Smooth muscle cell of bladder (primary cell): ENCODE measurements at places on chromosomes 11 and 22. TPM values are rescaled to one million over a fixed set of nuclear protein-coding genes. Genes with fewer than 3 reads are reported as not detected.

The CDHR5 gene
- total RNA-seq: not detected in 2 replicates

The CRACR2B gene
- total RNA-seq: 0.14 and 0.65 TPM in 2 replicates

The CFAP68 gene
- total RNA-seq: 8.0 and 9.6 TPM in 2 replicates

The UBQLNL gene
- 0.14 and 0.18 TPM in 2 replicates for total RNA-seq

The C22orf23 gene
- total RNA-seq: 0.14 and 0.28 TPM in 2 replicates

The RFPL1 gene
- total RNA-seq: not detected in 2 replicates

The CBL gene
- total RNA-seq: 4.7 TPM in 2 replicates

The MRGPRG gene
- not detected in 2 replicates for total RNA-seq

The LINC01488 gene
- not detected in 2 replicates for total RNA-seq

The CBX7 gene
- total RNA-seq: 3.4 and 6.6 TPM in 2 replicates

The LARGE2 gene
- total RNA-seq: 0.09 TPM in 1 of 2 replicates, not detected in the other

The TPBGL gene
- under 0.01 TPM in 1 of 2 replicates, not detected in the other for total RNA-seq

The PAMR1 gene
- total RNA-seq: 499 and 594 TPM in 2 replicates

The MSANTD4 gene
- total RNA-seq: 43.1 and 48.3 TPM in 2 replicates

The MUC5B gene
- not detected in 2 replicates for total RNA-seq
